Natural killer cell (primary cell): ENCODE measurements at places on chromosomes 12 and 14. TPM values are rescaled to one million over a fixed set of nuclear protein-coding genes. Genes with fewer than 3 reads are reported as not detected.

GRCh38 chr12:108394196-108394595 lies 55.1 kb upstream of the CMKLR1 start:
- H3K4me3 ChIP-seq, result no peak overlapping the region
- no peaks in the 10 kb centered on the region for H3K4me1 ChIP-seq
- H3K27ac ChIP-seq, result no peak overlapping the region
- DNase-seq, result no peak
- no peaks in the 10 kb centered on the region for H3K27me3 ChIP-seq

DNA sequence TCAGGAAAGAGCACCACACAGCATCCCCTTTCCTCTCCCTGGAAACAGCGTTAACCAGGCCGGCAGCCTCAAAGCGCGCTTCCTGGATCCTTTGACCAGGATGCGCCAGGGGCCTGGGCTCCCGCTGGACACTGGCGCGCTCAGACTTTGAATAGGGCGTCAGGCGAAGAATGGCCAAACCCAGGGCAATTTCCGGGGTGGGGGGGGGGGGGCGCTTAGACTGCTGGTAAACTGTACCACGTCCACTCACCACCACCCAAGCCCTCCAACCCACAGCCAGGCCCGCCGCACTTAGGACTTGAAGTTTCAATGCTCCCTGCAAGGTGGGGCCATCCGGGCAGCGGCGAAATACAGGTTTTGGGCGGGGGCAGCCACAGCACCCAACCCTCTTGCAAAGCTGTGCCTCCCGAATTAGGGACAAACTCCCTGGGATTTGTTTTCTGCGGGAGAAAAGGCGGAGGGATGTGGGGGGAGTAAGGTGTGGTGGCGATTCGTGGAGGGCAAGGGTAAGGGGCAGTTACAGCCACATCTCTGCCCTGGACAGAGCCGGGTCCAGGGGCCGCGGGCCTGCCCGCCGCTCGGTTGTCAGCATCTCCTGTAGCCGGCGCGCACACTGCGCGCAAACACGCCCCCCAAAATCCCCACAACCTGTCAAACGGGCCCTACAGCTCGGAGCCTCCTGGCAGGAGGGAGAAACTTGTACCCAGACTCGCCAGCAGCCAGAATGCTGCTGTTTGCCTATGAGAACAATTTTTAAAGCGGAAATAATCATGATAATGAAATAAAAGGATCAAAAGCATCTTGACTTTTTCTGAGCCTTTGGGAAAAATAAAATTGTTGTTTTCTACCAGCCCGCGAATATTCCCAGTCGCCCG lies 958 bp downstream of the RTN1 start:
- peak overlapping the region; percentile 10 for H3K4me3 ChIP-seq
- H3K36me3 ChIP-seq, result no peaks in the 10 kb centered on the region

DNA sequence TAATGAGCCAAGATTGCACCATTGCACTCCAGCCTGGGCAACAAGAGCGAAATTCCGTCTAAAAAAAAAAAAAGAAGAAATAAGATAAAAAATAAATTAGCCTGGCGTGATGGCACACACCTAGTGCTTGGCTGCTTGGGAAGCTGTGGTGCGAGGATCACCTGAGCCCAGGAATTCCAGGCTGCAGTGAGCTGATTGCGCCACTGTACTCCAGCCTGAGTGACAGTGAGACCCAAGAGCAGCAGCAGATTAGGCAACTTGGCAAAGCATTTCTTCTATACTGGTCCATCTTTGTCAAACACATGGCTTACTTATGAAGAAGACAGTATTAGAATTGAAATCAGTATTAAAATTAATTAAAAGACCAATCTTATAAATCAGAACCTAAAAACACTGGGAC lies 6.3 kb downstream of the GON7 start:
- no peak overlapping the region for H3K4me3 ChIP-seq
- no peak overlapping the region for H3K27ac ChIP-seq
- H3K27me3 ChIP-seq, result no peaks in the 10 kb centered on the region
- H3K4me1 ChIP-seq, result peaks cover 2% of the 10 kb centered on the region

DNA sequence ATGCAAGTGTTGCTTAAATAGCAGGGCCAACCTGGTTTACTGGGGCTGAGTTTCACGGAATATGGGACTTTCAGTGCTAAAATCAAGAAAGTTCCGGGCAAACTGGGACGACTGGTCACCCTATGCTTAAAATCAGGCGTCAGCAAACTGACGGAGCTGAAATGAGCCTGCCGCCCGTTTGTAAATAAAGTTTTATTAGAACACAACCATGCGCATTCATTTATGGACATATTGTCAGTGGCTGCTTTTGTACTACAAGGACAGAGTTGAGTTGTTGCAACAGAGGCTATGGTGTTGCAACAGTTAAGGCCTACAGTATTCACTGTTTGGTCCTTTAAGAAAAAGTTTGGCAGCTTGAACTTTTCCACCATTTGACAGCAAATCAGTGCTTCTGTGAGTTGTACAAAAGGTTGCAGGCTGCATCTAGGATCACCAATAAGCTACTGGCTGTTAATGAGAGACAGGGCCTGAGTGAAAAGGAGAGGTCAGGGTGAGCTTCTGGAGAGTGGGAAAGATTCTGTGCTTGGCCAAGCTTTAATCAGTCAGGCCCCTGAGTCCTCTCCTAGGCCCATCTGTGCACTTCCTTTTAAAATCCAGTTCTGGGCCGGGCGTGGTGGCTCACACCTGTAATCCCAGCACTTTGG lies 13.3 kb downstream of the SELPLG start:
- no peak overlapping the region for H3K4me3 ChIP-seq
- peaks cover 49% of the 10 kb centered on the region for H3K36me3 ChIP-seq
- H3K27ac ChIP-seq, result no peak overlapping the region
- H3K27me3 ChIP-seq, result no peaks in the 10 kb centered on the region

DNA sequence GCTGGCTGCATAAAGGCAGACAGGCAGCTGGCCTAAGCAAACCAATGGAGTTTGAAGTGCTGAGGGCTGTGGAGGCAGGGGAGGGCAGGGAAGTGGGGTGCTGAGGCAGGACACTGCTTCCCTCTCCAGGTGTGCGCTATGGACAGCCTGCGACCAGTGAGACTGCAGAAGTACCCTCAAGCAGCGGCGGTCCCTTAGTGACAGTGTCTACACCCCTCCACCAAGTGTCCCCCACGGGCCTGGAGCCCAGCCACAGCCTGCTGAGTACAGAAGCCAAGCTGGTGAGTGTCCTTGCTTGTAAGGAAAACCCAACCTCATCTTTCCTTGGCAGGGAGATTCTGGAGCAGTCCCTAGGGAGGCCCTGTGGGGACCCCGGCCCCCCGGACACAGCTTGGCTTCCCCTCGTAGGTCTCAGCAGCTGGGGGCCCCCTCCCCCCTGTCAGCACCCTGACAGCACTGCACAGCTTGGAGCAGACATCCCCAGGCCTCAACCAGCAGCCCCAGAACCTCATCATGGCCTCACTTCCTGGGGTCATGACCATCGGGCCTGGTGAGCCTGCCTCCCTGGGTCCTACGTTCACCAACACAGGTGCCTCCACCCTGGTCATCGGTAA lies 17.9 kb downstream of the HNF1A start:
- no peak overlapping the region for H3K27ac ChIP-seq
- no peaks in the 10 kb centered on the region for H3K36me3 ChIP-seq
- H3K4me1 ChIP-seq, result peaks cover 5% of the 10 kb centered on the region

DNA sequence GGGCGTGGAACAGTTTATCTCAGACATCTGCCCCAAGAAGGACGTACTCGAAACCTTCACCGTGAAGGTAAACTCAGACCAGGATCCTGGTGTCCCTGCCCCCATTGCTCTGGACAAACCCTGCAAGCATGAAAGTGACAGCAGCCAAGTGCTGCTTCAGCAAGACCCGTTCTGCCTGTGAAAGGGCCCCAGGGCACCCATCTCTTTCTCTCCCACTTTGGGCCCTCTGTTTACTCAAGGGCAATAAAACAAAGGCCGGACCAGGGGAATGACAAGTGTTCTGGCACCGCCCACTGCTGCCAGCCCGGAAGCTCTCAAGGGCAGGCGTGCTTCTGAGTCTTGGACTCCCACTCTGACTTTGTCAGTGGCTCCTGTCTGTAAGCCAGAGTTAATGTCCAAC lies 35.3 kb downstream of the CD9 start:
- H3K27me3 ChIP-seq, result no peaks in the 10 kb centered on the region
- no peak overlapping the region for H3K4me3 ChIP-seq
- H3K36me3 ChIP-seq, result no peaks in the 10 kb centered on the region
- no peak for DNase-seq
- H3K4me1 ChIP-seq, result peaks cover 17% of the 10 kb centered on the region

- H3K27me3 ChIP-seq, result peaks cover 32% of the 10 kb centered on the region
- peaks cover 17% of the 10 kb centered on the region for H3K4me1 ChIP-seq
- peak overlapping the region; percentile 92 for H3K27ac ChIP-seq
- DNase-seq, result peak; percentile 17
- H3K36me3 ChIP-seq, result no peaks in the 10 kb centered on the region
Observed at GRCh38 chr14:51650716-51651387, 858 bp upstream of the FRMD6 start.

- H3K4me1 ChIP-seq, result peaks cover 42% of the 10 kb centered on the region
- H3K27me3 ChIP-seq, result peaks cover 5% of the 10 kb centered on the region
- no peak overlapping the region for H3K27ac ChIP-seq
- no peak overlapping the region for H3K4me3 ChIP-seq
- peaks cover 4% of the 10 kb centered on the region for H3K36me3 ChIP-seq
Observed at GRCh38 chr12:57609781-57610553, 1.3 kb upstream of the ARHGEF25 start.

- peaks cover 33% of the 10 kb centered on the region for H3K4me1 ChIP-seq
- H3K27ac ChIP-seq, result no peak within 1 kb of the TSS
- DNase-seq, result no peak
- H3K27me3 ChIP-seq, result peaks cover 59% of the 10 kb centered on the region
- no peaks in the 10 kb centered on the region for H3K36me3 ChIP-seq
Observed at GRCh38 chr14:60723907-60724618, at the start of gene SIX4. Gene SIX4 (minus strand): TSS chr14:60724351. CDS start chr14:60724074, 277 bp downstream.

DNA sequence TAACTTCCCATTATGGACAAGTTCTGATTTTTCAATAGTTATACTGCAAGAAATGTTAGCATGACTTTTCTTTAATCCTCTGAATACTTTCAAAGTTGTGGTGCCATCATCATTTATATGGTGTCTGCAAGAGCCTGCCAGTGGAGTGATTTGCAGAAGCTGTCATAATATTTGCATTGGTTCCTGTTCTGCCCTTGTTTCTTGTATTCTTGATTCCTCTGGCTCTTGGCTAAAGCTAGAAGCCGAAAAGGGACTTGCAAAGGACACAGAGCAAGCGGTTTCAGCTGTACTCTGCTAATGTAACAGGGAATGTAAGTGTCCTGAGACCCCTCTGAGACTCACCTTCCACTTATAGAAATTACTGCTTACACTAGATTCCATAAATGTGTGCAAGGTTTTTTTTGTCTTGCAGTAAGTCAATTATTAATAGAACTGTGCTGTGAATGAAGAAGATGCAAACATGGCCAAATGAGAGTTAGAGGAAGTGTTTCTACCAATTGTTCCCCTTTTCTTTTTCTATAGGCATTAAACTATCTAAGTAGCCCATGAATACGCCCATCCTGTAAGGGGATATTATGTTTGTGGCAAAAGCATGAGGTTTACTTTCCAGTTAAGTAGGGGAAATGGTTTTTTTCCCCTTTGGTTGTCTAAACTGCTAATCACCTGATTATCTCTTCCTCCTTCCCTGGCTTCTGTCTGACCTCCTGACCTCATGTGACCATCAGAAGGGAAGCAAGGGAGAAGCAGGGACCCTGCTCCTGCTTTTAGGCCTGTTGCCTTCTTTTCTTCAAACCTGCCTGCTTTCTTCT lies 5.3 kb downstream of the DYRK4 start:
- H3K36me3 ChIP-seq, result no peaks in the 10 kb centered on the region
- H3K4me1 ChIP-seq, result peaks cover 23% of the 10 kb centered on the region
- no peaks in the 10 kb centered on the region for H3K27me3 ChIP-seq
- DNase-seq, result no peak

GRCh38 chr12:40614923-40615322 lies 77.3 kb upstream of the CNTN1 start:
- H3K36me3 ChIP-seq, result no peaks in the 10 kb centered on the region
- H3K27me3 ChIP-seq, result no peaks in the 10 kb centered on the region
- H3K27ac ChIP-seq, result no peak overlapping the region
- no peaks in the 10 kb centered on the region for H3K4me1 ChIP-seq

GRCh38 chr14:96256407-96256806 lies 397 bp downstream of the BDKRB1 start:
- DNase-seq, result no peak
- H3K36me3 ChIP-seq, result no peaks in the 10 kb centered on the region
- no peak overlapping the region for H3K27ac ChIP-seq
- H3K4me3 ChIP-seq, result no peak overlapping the region
- peaks cover 6% of the 10 kb centered on the region for H3K27me3 ChIP-seq
- no peaks in the 10 kb centered on the region for H3K4me1 ChIP-seq

GRCh38 chr12:54725233-54725843 lies 77.2 kb upstream of the DCD start:
- H3K27ac ChIP-seq, result no peak overlapping the region
- H3K27me3 ChIP-seq, result no peaks in the 10 kb centered on the region
- peaks cover 3% of the 10 kb centered on the region for H3K4me1 ChIP-seq
- H3K36me3 ChIP-seq, result no peaks in the 10 kb centered on the region
- no peak for DNase-seq
- H3K4me3 ChIP-seq, result no peak overlapping the region

DNA sequence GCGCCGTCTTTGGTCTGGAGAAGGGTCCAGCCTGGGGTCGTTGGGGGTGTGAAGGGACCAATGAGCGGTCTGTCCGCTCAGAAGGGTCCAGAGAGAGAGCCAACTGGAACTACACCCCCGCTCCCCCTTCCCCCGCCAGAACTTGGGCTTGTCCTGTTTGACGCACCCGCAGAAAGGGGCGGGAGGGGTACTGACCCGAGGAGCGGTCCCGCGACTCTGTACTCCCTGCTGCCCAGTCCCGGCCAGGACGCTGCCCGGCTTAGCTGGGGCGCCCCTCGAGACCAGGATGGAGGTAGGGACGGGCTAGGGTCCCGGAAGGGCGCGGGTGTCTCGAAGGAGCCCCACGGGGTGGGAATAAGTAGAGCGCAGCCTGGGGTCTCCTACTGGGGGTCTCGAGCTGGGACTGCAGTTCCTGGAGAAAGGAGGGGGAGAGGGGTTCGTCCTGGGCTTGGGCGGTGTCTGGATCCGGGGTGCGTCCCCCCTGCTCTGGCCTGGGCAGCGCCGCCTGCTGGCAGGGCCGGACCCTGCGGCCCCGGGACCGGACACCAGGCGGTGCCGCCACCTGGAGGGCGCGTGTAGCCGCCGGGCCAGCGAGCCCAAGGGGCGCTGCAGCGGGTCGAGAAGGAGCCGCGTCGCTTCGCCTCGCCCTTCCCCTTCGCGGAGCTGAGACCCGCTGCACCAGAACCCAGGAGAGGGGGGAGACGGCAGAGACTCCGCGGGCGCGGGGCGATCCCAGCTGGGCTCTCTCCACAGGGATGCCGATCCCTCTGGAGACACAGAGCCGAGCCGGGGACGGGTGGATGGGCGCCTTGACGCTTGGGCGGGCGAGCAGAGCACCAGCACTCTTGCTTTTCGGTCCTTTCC lies 3.8 kb upstream of the CACNB3 start:
- peak; percentile 86 for DNase-seq
- peaks cover 35% of the 10 kb centered on the region for H3K4me1 ChIP-seq
- no peak overlapping the region for H3K27ac ChIP-seq
- peaks cover 11% of the 10 kb centered on the region for H3K27me3 ChIP-seq

Gene HHIPL1
- not detected for total RNA-seq

Gene GLT1D1
- 2.6 TPM for total RNA-seq

Gene GPRC5A
- 0.28 TPM for total RNA-seq

Gene VRTN
- total RNA-seq, result not detected

Gene RBP5
- not detected for total RNA-seq

Gene ZDHHC22
- total RNA-seq, result not detected
